ENCODE measurements at places on chromosomes 16 and 17.

DNA sequence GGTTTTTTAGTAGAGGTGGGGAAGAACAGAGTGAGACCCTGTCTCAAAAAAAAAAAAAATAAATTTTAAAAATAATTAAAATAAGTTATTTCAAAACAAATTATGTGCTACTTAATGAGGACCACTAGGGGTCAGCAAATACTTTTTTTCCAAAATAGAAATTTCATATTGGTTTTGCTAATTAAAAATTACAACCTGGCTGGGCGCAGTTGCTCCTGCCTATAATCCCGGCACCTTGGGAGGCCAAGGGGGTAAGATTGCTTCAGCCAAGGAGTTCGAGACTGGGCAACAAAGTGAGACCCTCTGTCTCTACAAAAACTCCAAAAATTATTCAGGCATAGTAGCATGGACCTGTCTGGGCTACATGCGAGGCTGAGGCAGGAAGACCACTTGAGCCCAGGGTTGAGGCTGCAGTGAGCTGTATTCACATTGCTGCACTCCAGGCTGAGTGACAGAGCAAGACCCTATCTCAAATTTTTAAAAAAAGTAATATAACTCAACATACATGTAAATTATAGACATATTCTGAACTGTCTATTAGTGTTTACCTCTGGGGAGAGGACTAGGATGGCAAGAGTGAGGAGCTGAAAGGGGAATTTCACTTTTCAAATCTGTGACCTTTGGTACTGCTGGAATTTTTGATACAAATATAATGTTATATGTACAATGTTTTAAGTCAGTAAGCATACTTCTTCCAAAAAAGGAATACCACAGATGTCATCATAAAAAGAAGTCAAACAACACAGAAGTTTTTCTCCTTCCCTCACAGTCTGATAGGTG, 8.1 kb downstream of the MEIOB start:
- no peak for DNase-seq

GRCh38 chr16:53817812-53818550, 114.0 kb downstream of the FTO start:
- DNase-seq, result peak; percentile 38

DNA sequence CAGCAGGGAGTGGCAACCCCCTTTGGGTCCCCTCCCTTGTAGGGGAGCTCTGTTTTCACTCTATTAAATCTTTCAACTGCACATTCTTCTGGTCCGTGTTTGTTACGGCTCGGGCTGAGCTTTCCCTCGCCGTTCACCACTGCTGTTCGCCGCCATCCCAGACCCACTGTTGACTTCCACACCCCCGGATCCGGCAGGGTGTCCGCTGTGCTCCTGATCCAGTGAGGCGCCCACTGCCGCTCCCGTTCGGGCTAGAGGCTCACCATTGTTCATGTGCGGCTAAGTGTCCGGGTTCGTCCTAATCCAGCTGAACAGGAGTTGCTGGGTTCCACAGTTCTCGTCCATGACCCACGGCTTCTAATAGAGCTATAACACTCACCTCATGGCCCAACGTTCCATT, 408.1 kb downstream of the KCNJ2 start:
- DNase-seq, result no peak

DNA sequence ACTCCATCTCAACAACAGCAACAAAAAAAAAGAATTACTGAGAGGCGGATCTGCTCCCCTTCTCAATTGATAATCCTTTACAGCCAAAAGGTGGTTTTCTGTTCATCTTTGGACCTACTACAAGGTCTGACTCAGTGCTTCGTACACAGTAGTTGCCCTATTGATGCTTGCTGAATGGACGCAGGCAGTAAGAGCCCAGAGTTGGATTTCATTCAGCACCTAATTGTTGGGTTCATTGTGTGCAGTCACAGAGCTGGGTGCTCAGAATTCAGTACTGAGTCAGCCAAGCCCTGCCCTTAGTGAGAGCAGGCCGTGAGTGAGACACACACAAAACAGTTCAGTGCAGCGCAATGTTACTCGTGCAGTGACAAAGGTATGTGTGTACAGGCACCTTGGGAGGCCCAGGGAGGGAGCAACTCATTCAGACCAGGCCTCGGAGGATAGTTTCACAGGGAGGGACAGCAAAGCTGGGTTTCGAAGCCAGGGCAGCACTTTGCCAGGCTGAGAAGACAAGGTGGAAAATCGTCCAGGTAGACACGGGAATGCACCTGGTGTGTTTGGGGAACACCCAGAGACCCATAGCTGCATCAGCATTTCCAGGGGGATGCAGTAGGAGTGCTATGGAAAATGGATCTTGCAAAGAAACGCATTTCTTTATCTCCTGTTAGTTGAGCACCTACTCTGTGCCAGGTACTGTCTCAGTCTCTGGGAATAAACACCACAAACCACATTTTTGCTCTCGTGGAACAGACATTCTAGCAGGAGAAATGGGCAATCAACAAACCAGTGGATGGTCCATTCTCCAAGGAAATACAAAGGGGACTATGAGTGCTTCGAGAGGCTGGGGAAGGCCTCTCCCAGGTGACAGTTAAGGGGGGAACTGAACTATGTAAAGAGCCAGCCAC, 18.1 kb upstream of the KRT17 start:
- DNase-seq, result peak; percentile 22

GRCh38 chr17:73269329-73269615, 7.6 kb upstream of the CPSF4L start:
- DNase-seq, result no peak

DNA sequence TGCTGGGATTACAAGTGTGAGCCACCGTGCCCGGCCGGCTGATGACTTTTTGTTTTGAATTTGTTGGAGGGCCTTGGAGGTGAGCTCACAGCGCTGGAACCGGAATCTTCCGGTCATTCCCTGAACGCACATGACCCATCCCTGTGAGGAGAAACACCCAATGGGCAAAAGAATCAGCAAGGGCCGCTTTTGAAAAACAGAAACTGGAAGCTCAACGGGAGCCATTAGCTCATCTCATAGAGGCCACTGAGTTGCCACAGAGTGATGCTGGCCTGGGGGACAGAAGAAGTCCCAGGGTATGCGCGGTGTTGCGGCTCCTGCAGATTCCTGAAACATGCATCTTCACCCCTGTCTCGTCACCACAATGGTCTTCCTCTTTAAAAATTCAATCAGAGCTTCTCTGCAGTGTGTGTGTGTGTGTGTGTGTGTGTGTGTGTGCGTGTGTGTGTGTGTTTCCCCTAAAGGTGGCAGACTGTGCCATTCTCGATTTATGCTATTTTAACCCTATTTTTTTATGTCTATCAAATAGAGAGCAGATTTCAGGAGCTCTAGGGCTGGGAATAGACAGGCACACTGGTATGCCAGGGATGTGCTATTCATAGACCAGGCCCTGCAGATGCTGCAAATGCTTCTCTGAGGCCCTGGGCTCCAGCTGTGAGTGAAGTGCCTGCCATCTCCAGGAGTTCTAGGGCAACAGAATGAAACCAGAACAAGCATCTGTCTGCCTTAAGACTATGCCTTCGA, 68.3 kb downstream of the MARCHF10 start:
- no peak for DNase-seq

DNA sequence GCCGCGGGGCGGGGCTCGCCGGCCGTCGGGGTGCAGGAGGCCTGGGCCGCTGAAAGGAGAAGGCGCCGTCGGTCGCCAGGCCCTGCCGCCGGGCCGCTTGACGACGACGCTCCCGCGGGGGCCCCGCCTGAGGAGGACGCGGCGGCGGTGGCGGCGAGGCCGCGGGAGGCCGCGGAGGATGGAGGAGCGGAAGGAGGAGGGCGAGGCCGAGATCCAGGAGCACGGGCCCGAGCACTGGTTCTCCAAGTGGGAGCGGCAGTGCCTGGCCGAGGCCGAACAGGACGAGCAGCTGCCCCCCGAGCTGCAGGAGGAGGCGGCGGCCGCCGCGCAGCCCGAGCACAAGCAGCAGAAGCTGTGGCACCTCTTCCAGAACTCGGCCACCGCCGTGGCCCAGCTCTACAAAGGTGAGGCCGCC, 430 bp downstream of the HAPSTR1 start:
- DNase-seq, result peak; percentile 51

DNA sequence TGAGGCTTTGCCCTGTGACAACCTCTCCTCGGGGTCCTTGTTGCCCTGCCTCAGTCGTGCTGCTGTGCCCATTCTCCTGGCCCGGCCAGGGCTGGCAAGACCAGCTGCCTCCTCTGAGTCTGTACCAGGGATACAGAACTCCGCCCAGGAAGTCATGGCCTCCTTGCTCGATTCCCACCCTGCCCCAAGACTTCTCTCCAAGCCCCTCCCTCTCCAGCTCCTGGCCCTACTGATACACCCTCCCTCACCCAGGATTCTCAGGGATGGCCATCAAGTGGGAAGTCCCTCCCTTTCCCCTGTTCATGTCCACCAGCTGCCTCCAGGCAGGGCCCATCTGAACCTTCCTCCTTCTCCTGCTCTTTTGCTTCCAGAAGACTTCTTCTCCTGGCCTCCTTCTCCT, 11.2 kb upstream of the TMEM208 start:
- no peak for DNase-seq

- DNase-seq, result no peak
Observed at GRCh38 chr16:56953006-56953405, 8.7 kb upstream of the CETP start.

- no peak for DNase-seq
Observed at GRCh38 chr16:88507231-88507743, 54.2 kb downstream of the ZFPM1 start.

All from SJSA1 (cell line).